Ascending aorta (tissue), 2 donors: ENCODE measurements at places on chromosomes 11 and 22.
A peak's percentile ranks its signal among the peaks of the same experiment; 100 is the strongest.

DNA sequence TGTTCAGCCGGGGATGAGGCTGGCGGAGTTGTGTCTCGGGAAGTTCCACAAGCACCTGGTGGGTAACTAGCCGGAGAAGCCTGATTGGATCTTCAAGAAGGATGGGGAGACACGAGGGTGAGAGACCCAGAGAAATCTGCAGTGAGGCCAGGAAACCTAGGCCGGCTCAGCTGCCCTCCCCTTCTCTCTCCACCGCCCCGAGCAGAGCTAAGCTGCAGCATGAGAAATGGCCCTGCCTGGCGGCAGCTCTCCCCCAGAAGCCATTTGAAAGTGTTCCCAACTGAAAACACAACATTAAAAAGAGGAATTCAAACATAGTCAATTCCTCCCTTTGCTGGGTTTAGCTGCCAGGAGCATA is 77.8 kb upstream of the SHISAL1 start:
- DNase-seq = no peak

- DNase-seq = no peak
Observed at GRCh38 chr11:27013781-27014361, 20.0 kb downstream of the FIBIN start.

DNA sequence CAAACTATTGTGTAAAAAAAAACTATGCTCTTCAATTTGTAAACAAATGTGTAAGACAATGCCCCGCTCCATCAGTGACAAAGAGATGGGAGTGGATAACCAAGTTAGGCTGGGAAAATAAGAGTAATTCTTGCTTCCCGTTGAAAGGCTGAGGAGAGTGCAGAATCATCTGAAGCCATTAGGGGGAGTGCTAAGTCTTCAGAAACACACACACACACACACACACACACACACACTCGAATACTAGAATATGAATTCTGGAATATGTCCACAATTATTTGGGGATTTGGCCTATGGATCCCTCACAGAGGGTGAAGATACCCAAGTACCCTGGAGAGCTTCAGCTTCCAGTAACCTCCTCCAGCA is 27.8 kb upstream of the ROBO3 start:
- no peak for DNase-seq

- no peak for DNase-seq
Observed at GRCh38 chr11:112634995-112635737, 326.1 kb upstream of the NCAM1 start.

DNA sequence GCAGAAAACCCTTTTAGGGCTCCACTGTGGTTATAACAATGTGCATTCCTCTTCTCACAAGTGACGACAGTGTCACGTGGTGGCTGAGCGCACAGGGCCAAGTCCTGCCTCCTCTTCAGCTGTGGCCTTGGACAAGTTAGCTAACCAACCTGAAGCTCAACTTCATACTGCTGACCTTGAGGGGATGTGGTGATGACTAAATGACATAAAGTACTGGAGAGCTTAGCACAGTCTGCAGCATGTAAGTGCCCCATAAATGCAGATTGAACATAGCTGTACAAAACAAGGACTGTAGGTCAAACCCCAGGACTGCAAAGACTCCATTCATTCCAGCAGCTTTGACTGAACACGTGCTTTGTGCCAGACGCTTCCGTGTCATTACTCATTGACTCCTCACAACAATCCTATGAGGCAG is 20.1 kb upstream of the MRGPRX2 start:
- no peak for DNase-seq

DNA sequence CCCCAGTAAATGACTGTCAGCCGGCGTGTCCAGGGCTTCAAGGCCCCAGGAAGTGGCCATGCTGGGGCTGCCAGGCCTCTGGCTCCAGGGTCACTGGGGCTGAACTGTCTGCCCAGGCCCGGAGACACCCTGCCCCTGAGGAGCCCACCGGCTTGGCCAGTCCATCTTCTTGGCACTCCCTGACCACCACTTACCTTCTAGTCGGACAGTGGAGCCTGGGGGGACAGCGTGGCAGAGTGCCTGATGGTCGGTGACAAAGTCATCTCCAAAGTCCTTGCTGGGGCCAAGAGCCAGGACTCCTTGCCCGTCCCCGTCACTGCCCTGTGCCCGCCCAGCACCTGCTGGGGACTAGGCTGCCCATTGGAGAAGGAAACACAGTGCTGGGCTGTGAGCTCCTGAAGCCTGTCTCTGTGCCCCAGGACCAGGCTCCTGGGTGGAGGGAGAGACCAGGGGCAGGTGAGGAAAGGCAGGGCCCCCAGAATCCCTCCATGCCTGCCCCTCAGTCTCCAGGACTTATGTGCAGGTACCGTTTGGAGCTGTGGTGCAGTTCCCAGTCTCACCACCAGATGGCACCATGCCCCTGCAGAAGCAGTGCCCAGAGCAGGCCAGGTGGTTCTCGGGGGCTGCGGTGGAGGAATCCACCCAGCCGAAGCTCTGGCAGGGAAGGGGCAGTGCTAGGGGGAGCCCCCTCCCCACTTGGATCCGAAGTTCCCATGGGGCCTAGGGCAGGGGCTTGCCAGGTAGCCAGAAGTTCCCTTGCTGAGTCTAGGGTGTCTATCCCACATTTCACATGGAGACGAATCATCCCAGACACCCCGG is 6.0 kb upstream of the CCDC188 start:
- DNase-seq = peak; percentile 87

GRCh38 chr11:60129853-60130252 is 41.4 kb downstream of the MS4A2 start:
- DNase-seq = no peak

GRCh38 chr11:87803748-87804147 is 371.5 kb downstream of the RAB38 start:
- no peak for DNase-seq

DNA sequence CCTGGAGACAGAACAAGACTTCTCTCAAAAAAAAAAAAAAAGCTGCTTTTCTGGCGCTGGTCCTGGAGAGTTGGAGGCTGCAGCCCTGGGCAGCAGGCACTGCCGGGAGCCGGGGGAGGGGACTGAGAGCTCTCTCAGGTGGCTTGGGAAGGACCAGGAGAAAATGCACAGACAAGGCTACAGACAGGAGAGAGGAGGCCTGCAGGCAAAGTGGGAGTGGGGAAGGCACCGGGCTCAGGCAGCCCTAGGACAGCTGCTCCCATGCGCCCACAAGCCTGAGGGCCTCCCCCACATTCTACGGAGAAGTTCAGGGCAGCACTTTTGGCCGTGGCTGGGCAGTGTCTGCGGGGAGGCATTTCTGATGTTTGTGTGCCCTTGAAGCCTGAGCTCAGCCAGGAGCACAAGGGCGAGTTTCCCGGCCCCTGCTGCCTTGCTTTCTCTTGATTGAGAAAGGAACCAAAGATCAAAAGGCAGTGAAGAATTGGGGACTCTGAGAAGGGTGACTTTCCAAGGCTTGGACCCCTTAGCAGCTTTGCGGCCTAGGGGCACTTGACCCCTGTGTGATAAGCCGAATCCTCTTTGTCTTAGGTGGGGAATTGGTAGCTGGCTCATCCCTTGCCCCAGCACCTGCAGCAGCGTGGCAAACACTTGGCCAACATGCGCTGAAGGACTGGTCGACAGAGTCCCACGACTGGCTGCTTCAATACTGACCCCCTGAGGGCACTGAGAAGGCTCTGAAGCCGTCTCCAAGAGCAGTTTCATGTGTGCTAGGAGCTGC is 35.3 kb downstream of the PPM1F start:
- DNase-seq = no peak

DNA sequence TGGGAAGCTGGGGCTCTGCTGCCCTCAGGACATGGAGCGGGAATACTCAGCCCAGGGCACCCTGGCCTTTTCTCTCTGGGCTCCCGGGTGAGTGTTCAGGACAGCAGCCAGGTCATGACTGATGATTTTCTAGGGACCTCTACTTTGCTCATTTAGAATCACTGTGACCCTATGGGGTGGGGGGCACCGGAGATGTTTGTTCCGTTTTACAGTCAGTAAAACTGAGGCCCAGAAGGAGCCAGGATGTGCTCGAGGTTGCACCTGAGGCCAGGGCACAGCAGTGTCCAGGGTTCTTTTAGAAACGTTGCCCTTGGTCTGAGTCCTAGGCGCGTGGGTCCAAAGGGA is 48.1 kb downstream of the SMIM38 start:
- DNase-seq = peak; percentile 50

DNA sequence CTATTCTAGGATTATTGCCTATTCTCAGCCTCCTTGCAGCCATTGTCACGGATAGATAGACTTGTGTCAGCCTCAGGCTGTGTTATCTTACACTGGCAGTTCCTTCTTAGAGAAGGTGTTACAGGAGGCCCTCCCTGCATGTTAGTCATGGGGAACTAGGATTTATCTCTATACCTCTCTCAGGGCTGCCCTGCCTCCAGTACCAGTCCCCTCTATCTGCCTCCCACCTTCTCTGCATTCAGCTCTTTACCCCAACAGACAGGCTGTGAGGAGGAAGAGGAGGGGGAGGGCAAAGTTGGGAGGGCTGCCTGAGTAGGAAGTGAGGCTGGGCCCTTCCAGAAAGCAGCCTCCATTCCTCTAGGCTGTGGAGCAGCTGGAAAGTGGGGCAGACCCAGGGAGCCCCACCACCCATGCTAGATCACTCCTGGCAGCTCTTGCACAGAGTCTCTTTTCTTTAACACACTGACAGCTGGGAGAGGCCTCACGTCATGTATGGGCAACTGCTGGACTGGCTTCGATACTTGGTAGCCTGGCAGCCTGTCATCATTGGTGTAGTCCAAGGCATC is 2.9 kb upstream of the IL18BP start:
- DNase-seq = no peak

DNA sequence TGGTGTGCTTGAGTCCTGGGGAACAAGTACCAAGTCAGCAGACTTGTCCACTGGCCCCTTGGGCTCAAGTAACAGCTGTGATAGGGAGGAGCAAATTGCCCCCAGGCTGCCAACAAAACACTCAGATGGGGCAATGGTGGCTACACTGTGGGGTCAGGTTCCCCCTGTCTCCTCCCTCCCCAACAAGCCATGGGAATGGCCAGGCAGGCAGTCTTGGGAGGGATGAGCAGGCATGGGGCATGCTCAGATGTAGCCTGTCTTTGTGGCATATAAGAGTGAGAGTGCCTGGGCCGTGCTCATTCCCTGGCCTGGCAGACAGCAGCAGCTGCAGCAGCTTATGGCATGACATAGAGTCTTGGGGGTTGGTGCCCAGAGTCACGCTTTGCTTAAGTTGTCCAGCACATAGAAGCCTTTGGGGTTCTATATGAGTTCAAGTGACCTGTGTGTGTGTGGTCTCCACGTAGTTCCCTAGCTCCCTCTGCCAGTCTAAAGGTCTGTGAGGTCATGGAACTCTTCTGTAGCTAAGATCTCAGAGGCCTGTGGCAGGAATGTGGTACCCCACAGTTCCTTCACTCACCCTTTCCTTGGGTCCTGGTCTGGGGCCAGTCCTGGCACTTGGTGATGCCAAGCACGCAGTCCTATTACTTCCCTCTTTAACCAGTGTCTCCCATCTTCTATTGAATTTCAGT is 44.7 kb downstream of the BIRC2 start:
- DNase-seq = no peak

- no peak for DNase-seq
Observed at GRCh38 chr11:92852229-92852628, 117.2 kb upstream of the MTNR1B start.

DNA sequence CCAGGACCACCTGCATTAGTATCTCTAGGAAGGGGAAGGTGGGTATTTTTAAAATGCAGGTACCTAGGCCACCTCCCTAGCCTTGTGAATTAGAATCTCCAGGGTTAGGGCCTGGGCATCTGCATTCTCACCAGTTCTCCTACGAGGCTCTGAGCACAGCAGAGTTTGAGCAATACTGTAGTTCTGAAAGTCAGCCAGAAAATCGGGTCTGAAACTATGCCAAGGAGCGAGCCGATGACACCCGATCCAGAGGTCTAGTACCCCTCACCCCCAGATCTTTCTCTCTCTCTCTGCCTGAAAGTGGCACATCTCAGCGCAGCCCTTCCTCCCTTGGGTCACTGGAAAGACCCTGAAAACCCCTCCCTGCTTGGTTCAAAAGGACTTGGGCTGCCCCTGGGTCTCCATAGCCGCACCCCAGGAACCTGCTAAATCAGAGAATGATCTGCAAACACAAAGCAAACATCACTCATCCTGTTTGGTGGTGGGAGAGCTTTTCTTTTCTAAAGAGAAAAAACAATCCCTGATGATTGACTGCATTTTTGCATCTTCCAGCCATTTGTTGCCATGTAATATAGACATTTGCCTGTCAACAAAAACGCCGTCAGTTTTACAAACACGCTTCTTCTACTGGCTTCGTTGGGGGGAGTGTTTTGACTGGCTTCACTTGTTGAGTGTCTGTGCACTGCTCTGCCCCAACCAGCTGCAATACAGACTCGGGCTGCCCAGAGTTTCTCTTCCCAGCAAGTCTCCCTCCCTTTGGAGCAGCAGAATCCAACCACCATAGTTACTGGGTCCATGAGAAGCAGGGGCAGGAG is 229.9 kb downstream of the MN1 start:
- DNase-seq = no peak

- no peak for DNase-seq
Observed at GRCh38 chr22:32804531-32805360, 3.2 kb downstream of the TIMP3 start.

DNA sequence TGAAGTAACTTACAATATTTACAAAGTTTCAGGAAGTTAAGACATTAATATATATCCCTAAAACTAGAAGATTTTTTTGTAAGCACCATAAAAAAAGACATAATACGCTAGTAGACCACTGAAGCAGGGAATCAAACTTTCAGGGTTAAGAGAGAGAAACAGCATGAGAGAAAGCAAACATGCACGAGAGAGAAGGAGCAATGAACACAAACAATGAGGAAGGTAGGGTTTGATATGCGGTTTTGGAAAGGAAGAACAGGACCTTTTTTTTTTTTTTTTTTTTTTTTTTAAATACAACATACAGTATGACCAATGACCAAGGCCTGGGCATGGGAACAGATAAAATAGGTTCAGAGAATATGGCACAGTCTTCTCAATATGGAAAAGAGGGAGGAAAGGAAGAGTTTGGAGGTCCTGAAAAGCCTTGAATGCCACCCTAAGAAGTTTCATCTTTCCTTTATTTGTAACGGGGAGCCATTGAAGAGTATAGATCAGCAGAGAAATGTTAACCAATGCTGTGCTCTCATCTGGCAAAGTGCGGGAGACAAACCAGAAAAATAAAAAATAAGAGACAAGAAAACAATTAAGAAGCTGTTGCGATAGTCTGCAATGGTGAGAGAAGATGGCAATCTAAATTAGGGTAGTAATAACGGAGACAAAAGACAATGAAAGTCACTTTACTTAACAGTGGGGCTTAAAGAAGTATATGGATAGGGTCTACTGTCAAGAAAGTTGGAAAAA is 101.0 kb downstream of the USP35 start:
- DNase-seq = no peak

GRCh38 chr22:49632199-49633009 is 195.3 kb downstream of the BRD1 start:
- no peak for DNase-seq

GRCh38 chr11:19673924-19674729 is 38.5 kb upstream of the NAV2 start:
- peak; percentile 76 for DNase-seq
